Colonic mucosa (tissue), 4 donors: ENCODE measurements at places on chromosomes 7 and 10. TPM values are rescaled to one million over a fixed set of nuclear protein-coding genes. Genes with fewer than 3 reads are reported as not detected.

The PRSS37 gene
- not detected for total RNA-seq

GRCh38 chr7:29372351-29373090 is 177.9 kb downstream of the CHN2 start:
- no peak for DNase-seq

GRCh38 chr10:35058134-35058533 is 32.0 kb downstream of the CUL2 start:
- DNase-seq, result no peak

DNA sequence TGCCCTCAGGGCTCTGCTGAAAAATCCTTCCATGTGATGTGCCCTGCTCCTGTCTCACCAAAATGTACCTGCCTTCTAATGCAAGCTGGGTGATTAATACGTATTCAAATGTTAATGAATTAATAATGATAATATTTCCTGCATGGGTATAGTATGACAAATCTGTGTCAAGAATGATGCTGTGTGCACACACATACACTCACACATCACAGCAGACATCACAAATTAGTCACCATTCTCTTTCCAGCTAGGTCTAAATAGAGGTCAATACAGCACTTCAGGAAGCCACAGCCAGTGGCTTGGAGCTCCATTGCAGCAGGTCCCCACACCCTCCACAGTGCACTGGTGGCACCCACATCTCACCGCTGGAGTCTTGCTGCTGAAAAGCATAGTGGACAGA is 681.2 kb upstream of the NRP1 start:
- no peak for DNase-seq

DNA sequence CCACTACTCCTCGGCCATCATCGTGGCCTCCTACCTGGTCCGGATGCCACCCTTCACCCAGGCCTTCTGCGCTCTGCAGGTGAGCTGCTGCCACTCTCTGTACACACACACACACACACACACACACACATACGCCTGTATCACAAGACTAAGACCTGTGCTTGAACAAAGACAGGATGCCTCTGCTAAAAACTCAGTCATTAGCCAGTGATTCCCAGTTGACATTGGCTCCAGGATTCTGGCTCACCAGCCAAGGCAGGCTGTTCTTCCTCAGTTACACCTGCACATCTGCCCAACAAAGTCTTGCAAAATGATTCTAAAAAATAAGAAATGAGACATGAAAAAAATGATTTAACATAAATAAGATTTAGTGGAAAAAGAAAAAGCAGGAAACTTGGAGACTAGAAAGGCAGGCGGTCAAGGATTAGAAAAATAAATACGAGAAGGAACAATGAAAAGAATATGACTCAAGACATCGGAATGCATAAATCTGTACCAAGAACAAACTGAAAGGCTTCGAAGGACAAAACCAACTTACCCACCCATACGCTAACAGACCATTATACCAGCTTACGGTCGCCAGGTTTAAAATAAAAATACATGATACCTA is 7.4 kb upstream of the LRRC18 start:
- DNase-seq, result no peak

DNA sequence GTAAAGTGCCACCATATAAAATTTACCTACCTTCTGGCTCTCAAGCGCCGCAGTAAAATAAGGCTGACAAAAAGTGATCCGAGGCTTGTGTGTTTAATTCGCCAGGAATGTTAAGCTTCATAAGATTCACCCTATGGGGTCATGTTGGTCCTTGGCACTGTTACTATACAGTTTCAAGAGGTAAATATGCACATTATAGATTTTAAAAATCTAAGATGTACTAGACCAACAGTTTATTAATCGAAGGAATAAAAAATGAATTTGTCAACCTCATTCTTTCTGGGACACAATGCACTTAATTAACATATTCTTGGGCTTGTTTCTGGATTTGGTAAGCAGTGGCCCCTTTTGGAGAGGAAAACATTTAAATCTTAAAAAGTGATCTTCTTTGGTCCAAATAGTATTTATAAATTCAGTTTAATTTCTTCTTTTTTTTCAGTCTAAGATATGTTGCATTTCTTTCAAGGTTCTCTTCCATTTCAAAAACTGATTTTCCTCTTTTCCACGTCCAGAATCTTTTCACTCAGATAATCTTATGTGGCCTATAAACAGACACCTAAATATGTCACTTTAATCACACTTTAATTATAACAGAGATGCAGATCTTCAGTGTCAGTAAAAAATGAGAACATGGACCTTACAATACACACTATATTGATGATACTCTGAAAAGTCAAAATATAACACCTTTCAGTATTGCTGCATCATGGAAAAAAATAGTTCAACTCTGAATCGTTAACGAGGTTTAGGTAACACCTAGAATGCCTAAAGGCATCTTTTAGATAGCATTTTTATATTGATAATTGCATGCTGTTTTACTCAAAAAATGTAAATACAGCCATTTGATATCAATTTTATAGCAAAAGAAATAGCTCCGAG is 3.8 kb upstream of the SKIDA1 start:
- no peak for DNase-seq

DNA sequence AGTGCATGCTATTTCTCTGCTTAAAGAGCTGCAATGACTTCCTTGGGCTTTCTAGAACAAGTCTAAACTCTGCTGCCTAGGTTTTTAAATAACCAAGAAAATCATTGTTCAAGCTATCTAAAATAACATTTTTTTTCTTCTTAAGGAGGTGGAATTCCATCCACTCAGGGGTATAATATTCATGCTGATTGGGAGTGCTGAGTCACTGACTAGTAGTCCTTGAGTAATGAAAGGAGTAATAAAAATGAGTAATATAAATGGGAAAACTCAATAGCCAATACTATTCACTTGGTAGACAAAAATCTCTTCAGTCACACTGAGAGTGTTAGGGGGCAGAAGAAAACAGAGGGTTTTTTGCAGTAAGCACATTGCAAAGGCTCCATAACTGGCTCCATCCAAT is 72.0 kb downstream of the GFRA1 start:
- no peak for DNase-seq

The CRYGN gene
- total RNA-seq, result not detected

- no peak for DNase-seq
These were observed 218.8 kb downstream of the PHF14 start for GRCh38 chr7:11192506-11192905.

The CAMK2G gene
- total RNA-seq, result 45.8 TPM

DNA sequence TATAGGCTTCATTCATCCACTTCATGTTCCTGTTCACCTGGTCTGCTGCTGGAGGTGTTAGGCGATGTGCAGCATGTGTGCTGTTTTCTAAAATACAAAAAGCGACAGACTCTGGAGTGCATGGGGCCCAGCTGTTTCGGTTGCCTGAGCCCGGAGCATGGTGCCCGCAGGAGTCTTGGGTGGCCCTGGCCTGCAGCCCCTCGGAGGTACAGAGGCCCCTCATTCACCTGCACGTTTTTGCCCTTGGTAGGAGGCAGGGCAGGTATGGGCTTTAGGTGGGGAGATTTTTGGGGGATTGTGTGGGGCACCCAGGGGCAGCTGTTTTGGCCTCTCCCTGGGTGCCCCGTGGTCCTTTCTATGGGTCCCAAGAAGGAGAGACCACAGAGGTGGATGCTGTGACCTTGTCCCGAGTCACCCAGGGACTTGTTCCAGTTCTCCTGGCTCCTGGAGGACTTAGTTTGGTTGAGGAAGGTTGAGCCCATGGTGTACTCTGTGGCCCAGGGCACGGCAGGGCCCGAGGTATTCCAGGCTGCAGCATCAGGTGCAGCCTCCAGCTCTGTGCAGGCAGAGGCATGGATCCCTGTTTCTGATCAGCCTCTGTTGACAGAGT is 130.7 kb downstream of the TRRAP start:
- no peak for DNase-seq

DNA sequence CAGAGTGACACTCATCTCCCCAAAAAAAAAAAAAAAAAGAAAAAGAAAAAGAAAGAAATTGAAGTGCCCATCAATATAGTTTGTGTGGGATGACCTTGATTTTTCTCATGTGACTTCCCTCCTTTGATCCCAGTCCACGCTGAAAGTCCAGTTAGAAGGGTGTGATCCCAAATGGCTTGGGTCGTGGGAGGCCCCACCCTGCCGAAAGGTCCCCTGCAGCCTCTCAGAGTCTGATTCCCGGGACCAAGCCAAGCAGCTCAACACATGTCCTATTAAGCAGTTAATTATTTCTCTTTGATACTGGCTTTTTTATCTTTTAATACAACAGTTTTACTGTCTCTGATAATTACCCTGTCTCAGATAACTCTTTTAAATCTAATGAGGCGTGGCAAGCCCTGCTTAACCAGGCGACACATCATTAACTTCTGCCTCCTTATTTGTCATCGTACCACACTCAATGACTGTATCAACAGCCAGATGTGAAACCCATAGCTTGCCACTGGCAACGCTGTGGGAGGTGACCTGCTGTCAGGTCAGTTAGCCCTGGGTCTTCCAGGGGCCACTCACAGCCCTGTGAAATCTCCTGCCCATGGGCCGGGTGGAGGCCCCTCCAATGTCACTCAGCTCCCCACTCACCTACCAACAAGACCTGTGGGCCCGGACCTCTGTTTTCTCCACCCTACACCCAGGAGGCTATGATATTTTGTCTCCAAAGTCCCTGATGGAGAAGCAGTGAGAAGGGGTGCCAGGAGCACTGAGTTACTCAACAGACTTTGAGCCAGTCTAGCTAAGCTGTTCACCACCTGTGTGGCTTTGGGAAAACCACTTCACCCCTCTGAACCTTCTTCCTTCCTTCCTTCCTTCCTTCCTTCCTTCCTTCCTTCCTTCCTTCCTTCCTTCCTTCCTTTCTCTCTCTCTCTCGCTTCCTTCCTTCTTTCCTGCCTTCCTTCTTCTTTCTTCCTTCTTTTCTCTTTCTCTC is 110.0 kb upstream of the SFMBT2 start:
- DNase-seq, result no peak

The IGF2BP3 gene
- 1.2 TPM for total RNA-seq

GRCh38 chr10:71346731-71347130 is 27.7 kb downstream of the SLC29A3 start:
- no peak for DNase-seq

GRCh38 chr7:84145892-84146291 is 48.7 kb downstream of the SEMA3A start:
- no peak for DNase-seq

DNA sequence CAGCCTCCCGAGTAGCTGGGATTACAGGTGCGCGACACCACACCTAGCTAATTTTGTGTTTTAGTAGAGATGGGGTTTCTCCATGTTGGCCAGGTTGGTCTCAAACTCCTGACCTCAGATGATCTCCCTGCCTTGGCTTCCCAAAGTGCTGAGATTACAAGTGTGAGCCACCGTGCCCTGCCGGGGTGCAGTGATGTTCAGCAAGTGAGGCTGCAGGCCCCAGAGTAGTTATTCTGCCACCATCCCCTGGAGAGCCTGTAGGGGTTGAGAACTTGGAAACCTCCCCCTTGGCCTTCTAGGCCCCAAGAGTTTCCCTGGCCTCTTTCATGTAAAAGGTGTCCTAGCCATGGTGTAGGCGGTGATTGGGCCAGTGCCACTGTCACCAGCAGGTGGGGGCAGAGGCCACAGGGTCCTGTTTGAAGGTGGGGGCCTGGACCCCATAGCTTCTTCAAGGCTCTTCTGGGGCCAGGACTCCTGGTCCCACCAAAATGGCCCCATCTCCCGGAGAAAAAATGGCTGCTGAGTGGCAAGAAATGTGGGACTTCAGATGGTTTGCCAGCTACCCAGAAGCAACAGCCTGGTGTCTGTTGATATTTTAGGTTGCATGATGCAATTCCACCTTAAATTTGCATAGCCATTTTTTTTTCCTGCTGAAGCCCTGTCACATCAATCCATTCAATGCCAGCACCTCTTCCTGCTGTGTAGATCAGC is 25.5 kb upstream of the INMT start:
- no peak for DNase-seq
